ENCODE measurements at places on chromosomes 1 and 21.
A peak's percentile ranks its signal among the peaks of the same experiment; 100 is the strongest.

DNA sequence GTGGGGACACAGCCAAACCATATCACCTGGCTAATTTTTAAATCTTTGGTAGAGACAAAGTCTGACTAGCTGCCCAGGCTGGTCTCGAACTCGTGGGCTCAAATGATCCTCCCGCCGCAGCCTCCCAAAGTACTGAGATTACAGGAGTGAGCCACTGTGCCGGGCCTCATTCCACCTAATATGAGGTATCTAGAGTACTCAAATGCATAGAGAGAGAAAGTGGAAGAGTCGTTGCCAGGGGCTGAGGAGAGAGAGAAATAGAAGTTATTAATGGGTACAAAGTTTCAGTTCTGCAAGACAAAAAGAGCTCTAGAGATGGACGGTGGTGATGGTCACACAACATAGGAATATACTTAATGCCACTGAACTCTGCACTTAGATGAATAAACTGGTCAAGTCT is 119.6 kb downstream of the TOMM20 start:
- no peak for DNase-seq

DNA sequence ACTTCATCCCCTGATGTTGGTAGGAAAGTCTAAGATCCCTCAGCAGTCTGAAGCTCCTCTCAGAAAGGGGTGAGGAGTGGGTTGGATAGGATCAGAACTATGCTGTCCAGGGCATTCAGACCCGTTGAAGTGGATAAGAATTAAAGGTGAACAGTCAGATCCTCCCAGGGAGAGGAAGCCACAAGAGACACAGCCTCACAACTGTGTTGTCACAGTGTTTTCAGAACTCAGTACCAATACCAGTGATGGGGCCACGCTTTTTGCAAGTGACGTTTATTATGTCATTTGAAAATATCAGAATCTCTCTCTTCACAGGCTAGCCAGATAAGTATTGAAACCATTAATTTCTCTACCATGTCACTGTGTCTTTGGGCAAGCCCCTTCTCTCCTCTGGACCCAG is 15.4 kb upstream of the EPS15 start:
- DNase-seq: no peak

GRCh38 chr1:224245188-224245587 is 62.1 kb downstream of the DEGS1 start:
- DNase-seq: no peak

- no peak for DNase-seq
These were observed 89.6 kb downstream of the LEPR start for GRCh38 chr1:65509912-65510680.

GRCh38 chr1:229709500-229710013 is 83.5 kb downstream of the URB2 start:
- DNase-seq: no peak

DNA sequence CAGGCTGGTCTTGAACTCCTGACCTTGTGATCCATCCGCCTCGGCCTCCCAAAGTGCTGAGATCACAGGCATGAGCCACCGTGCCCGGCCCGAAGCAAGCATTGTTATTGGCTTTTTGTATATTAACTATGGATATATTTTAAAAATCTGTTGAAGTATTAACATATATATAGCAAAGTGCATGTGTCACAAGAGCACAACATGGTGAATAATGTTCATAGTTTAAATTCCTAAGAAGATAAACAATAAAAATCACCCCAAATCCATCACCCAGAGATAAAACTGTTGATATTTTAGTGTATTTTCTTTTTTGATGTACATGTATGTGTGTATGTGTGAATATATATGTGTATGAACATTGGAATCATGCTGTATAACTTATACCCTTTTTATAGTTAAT is 9.1 kb upstream of the FOXE3 start:
- no peak for DNase-seq

DNA sequence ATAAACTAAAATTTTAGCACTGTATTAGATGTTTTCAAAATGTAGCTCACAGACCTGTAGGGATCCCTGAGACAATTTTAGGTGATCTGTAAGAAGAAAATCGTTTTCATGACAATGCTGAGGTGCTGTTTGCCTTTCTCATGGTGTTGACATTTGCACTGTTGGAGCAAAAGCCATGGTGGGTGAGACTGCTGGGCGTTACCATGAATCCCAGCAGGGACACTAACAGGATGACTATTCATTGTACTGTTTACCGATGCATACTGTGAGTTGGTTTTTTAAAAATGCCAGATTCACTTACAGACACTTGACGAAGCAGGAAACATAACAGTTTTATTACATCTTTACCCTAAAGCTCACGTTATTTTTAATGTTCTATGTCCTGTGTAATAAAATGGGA is 468.5 kb downstream of the PCP4 start:
- no peak for DNase-seq

DNA sequence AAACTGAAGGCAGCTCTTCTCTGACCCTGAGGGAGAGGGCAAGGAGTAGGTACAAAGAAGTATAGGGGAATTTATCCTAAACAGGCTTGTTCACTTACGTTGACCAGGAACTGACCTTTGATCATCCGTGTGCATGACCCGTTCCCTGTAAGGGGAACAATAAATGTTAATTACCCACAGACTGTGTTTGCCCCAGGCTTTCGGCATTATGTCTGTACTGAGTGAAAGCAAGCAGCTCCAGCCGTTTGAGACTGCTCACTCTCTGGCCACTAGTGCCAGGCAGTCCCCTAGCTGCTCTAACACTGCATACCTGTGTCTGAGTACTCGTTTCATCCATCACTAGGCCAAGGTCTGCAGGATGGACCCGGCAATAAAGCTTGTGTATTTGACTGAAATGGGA is 1365.3 kb downstream of the NCAM2 start:
- no peak for DNase-seq

GRCh38 chr1:39758556-39759435 is 12.4 kb downstream of the OXCT2 start:
- DNase-seq: no peak

GRCh38 chr1:205983925-205984725 is 19.1 kb downstream of the RAB7B start:
- DNase-seq: peak; percentile 77

DNA sequence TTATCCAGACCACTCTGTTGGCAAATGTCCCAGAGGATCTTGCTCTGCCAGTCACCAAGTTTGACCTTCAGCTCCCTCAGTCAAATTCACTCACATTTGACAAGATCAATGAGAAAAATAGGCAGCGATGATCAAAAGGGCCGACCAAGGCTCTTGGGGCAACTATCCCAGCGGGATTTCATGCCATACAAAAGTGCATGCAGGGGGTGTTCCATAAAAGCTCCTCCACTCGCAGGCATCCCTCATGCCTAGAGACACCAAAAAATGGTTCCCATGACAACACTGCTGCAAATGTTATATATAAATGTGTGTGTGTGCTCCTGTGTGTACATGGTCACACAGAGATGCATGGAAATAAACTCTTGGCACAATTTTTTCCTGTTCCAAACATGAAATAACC is 16.2 kb upstream of the EIF4G3 start:
- no peak for DNase-seq

- DNase-seq: no peak
These were observed 86.2 kb upstream of the ZBTB18 start for GRCh38 chr1:243964915-243965314.

DNA sequence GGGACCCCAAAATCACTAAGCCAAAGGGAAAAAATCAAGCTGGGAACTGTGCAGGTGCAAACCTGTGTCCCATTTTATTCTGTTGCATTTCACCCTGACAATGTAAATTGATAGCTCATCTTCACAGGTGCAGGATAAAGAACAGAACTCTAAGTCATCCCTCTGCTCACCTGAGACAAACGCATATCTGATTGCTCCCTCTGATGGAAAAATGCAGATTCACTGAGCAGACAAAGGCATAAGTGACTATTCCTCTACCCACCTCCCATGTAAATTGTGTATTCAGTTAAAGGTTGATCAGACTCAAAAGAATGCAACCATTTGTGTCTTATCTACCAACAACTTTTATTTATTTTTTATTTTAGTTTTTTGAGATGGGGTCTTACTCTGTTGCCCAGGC is 644.2 kb downstream of the PTPRU start:
- DNase-seq: no peak

- no peak for DNase-seq
These were observed 3.2 kb downstream of the S1PR1 start for GRCh38 chr1:101240041-101240430.

DNA sequence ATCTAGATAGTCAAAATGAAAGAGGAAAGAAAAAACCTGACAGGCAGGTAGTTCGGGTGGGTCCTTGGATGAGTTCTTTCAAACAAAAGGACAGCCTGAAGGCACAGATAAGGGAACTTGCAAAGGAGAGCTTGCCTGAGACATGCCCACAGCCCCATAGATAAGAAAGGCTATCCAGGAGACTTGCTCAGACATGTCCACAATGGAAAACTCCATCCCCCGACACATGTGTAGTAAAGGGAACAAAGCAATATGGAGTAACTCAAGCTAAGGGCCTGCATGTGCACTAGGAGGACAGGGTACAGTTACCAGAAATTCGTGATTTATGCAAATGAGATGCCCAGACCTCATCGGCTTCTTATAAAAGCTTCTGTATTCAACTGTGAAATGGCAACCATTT is 281.5 kb downstream of the NEGR1 start:
- DNase-seq: no peak

- DNase-seq: peak; percentile 81
These were observed 79.9 kb downstream of the MORN1 start for GRCh38 chr1:2311184-2312032.

- no peak for DNase-seq
These were observed 113.7 kb upstream of the DPYD start for GRCh38 chr1:98034505-98034904.

GRCh38 chr1:30764939-30765555 is 7.5 kb upstream of the LAPTM5 start:
- DNase-seq: no peak

DNA sequence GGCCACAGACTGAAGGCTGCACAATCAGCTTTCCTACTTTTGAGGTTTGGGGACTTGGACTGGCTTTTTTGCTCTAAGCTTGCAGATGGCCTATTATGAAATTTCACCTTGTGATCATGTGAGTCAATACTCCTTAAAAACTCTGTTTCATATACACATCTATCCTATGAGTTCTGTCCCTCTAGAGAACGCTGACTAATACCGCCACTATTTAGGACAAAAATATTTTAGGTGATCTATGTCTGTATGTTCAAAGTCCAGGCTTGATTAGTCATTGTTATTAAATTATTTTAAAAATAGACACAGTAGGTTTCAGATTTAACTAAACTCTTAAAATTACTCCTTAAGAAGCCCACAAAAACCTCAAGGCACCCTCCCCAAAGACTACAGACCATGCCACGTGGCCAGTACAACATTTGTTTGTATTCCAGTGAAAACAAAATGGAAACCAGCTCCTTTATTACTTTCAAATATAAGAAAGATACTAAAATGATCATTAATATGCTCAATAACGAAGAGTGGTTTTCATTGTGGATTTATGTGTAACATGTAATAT is 63.1 kb downstream of the TMPRSS15 start:
- no peak for DNase-seq

- DNase-seq: no peak
These were observed 32.3 kb downstream of the PTPRC start for GRCh38 chr1:198671136-198671535.

- DNase-seq: no peak
These were observed 116.9 kb upstream of the NGF start for GRCh38 chr1:115454837-115455511.

GRCh38 chr1:228207381-228207810 is 448 bp upstream of the OBSCN start:
- no peak for DNase-seq

- DNase-seq: no peak
These were observed 137.4 kb upstream of the VAMP3 start for GRCh38 chr1:7633506-7634245.

- DNase-seq: no peak
These were observed 331.9 kb downstream of the TGFB2 start for GRCh38 chr1:218677026-218677425.

GRCh38 chr1:115725600-115725999 is 42.9 kb downstream of the CASQ2 start:
- DNase-seq: no peak

GRCh38 chr1:23169727-23170335 is 1.2 kb upstream of the LUZP1 start:
- DNase-seq: no peak

GRCh38 chr1:116031302-116031835 is 55.1 kb downstream of the SLC22A15 start:
- no peak for DNase-seq

- DNase-seq: no peak
These were observed 85.7 kb upstream of the ABCD3 start for GRCh38 chr1:94332516-94332915.

GRCh38 chr1:36256558-36257374 is 32.5 kb downstream of the THRAP3 start:
- DNase-seq: no peak

- no peak for DNase-seq
These were observed 12.1 kb downstream of the ERG start for GRCh38 chr21:38486221-38486620.

DNA sequence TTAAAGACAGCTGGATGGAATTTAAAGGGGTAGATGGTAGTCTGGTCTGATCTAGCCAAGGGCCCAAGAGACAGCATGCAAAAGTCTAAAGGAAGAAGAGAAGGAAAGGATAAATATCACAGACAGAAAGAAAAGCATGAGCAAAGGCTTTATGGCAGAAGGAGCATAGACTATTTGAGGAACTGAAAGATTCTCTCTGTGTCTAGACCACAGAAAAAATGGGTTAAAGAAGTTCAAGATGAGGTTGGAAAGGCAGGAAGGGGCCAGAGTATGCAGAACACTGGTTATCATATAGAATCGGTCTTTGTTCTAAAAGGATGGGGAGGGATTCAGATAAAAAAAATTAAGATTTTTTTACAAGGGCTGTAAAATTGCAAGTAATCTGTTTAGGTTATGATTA is 136.8 kb upstream of the SGIP1 start:
- no peak for DNase-seq

DNA sequence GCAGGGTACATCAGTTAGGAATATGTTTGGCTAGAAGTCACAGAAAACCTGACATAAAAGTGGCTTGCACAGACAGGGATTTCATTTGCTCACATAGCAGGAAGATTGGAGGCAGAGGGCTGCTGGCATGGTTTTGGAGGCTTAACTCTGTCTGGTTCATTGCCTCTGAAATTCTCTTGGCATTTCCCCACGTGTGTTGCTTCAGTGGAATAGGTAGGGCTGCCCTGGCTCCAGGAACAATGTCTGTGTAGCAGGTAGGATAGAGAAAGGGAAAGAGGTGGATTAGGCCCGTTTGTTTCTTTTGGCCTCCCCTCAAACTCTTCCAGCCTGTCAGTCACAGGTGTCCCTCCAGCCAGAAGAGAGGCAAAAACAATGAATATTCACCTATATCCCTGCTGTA is 20.5 kb upstream of the SIPA1L2 start:
- DNase-seq: no peak

- DNase-seq: peak; percentile 57
These were observed 112.5 kb upstream of the PAXBP1 start for GRCh38 chr21:32884062-32884461.

DNA sequence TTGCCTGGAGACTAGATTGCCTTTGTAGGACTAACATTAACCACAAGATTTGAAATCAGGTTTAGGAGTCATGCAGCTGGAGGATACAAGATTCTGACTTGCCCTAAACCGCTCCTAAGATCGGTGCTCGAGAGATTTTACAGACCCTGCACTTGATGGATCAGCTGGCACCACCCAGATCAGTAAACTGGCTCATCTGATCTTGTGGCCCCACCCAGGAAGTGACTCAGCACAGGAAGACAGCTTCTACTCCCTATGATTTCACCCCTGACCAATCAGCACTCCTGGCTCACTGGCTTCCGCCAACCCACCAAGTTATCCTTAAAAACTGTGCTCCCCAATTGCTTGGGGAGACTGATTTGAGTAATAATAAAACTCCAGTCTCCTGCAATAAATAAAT is 876 bp upstream of the CATSPERE start:
- no peak for DNase-seq

Measured in WTC11 (cell line).